ENCODE measurements at places on chromosomes 5 and 9.

GRCh38 chr5:14226992-14227391 is 83.8 kb downstream of the TRIO start:
- no peak for DNase-seq

- DNase-seq: no peak
These were observed 9.1 kb downstream of the EGFL7 start for GRCh38 chr9:136671646-136672430.

DNA sequence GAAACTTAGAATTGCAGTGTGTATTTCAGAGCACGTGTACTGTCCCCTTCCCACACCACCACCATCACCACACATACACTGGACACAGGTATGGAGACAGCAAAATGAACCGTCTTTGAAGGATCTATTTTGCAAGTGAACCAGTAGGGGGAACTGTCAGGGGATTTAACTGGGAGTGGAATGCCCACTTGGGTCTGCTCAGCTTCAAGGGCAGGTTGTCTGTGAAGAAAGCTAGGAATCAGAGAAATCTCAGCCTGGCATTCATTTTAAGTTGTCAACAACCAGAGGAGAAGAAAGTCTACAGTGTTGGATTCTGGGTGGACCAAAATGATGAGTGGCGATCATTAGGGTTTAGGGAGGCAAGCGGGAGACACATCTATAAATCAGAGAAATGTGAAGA is 147.0 kb downstream of the DCP2 start:
- no peak for DNase-seq

- no peak for DNase-seq
These were observed 51.5 kb downstream of the MRPS30 start for GRCh38 chr5:44860267-44860666.

- DNase-seq: no peak
These were observed 98.9 kb upstream of the NTRK2 start for GRCh38 chr9:84570482-84571154.

GRCh38 chr9:7860335-7860709 is 60.7 kb upstream of the DMAC1 start:
- DNase-seq: no peak

DNA sequence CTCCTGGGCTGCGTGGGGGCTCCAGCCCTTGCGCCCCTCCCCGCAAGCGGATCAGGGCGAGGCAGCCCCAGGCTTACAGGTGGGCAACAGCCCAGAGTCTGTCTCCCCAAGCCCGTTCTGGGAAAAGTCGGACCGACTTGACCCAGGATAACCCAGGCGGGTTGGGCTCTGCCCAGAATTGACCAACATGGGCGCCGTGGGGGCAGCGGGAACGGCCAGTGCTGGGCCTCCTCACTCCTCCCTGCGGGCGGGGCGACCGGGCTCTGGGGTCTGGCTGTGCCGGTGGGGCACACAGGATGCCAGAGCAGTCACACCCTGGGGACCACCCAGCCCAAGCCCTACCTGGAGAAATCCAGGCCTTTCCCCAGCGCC is 15.3 kb upstream of the SYNPO start:
- DNase-seq: no peak

- DNase-seq: no peak
These were observed 114.8 kb downstream of the TLE4 start for GRCh38 chr9:79686381-79687130.

DNA sequence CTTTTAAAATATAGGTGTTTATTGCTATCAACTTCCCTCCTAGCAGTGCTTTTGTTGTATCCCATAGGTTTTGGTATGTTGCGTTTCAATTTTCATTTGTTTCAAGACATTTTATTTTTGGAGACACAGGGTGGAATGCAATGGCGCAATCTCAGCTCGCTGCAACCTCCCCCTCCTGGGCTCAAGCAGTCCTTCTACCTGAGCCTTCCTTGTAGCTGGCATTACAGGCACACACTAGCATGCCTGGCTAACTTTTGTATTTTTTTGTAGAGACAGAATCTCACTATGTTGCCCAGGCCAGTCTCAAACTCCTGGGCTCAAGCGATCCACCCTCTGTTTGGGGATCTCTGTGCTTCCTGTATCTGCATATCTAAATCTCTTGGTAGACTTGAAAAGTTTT is 35.4 kb upstream of the CCDC180 start:
- no peak for DNase-seq

DNA sequence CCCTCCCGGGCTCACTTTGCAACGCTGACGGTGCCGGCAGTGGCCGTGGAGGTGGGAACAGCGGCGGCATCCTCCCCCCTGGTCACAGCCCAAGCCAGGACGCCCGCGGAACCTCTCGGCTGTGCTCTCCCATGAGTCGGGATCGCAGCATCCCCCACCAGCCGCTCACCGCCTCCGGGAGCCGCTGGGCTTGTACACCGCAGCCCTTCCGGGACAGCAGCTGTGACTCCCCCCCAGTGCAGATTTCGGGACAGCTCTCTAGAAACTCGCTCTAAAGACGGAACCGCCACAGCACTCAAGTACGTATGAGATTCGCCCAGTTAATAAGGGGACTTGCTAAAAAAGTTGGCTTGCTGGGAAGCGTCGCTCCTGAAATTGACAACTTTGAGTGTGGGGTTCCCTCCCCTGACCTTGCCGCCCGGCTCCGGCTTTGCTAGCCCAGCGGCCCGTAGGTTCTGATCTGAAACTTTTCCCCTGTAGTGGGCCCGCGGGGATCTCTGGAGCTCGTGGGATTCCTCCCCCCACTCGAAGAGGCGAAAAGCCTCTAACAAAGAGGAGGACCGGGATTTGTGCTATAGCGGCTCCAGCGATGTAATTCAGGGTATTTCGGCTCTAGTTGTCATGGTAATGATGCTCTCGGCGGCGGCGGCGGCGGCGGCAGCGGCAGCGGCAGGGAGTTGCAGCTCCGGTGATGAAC is 572 bp downstream of the NR4A3 start:
- peak; percentile 33 for DNase-seq

- peak; percentile 20 for DNase-seq
These were observed 10.1 kb upstream of the GRIA1 start for GRCh38 chr5:153480401-153480800.

GRCh38 chr5:5050801-5051200 is 89.3 kb upstream of the ADAMTS16 start:
- no peak for DNase-seq

DNA sequence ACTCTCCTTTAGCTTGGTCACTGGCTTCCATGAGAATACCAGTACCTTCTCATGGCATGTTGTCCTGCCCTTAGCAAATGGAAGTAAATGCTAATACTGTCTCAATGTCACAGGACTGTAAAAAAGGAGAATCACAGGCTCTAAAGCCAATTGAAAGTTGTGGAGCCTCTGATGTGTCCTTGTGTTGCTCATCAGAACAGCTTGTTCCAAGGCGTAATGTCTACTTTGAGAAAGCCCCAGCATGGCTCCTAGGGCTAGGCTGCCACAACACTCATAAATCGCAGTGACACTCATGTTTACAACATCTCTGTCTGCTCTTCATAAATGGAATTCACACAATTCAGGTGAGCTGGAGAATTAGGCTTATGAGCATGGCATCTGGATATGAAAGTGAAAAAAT is 94.9 kb downstream of the ACTL7B start:
- no peak for DNase-seq

- DNase-seq: no peak
These were observed 631.9 kb downstream of the PSAT1 start for GRCh38 chr9:78928625-78929405.

All from Caki2 (cell line).